ENCODE measurements at places on chromosomes 2 and 18.

DNA sequence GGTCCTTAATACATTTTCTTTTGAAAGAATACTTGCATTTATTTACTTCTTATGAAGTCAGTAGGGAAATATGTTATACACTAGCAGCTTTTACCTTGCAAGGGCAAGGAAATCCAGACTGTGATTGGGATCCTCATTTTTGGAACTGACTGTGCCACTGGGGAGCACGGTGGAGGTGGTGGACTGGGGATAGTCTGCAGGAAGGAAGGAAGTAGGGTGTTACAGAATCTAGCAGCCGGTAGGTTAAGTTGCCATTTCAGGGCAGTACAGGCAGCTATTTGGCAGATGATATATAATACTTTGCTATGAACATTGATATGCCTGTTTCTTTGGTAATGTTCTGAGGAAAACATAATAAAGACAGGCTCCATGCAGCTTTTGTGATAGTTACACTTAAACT is 238.3 kb downstream of the PHLPP1 start:
- DNase-seq, result no peak

GRCh38 chr2:25380586-25381375 is 39.1 kb upstream of the DNMT3A start:
- no peak for DNase-seq

- DNase-seq, result no peak
These were observed 502.0 kb downstream of the SLC4A3 start for GRCh38 chr2:220129391-220129790.

DNA sequence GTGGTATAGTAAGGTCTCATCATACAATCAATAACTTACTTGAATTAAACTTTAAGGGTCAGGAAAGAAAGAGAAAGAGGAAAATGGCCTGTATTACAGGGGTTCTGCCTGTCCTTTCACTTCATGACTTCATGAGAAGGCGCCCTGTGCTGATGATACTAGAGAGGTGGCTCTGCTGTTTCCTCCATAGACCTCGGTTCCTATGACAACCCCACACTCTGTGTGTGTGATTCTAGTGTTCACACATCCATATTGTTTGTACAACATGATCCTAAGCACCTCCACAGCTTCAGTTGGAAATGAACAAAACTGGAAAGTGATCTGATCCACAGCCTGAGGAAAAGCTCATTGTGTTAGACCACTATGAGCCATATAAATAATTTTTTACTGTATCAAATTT is 7.0 kb upstream of the REEP1 start:
- no peak for DNase-seq

- DNase-seq, result peak; percentile 24
These were observed at the start of gene AGAP1 for GRCh38 chr2:235493775-235494715. Gene AGAP1, plus strand, starts transcription at chr2:235494043.

- DNase-seq, result no peak
These were observed 1855.7 kb upstream of the CELF4 start for GRCh38 chr18:39421276-39421675.

DNA sequence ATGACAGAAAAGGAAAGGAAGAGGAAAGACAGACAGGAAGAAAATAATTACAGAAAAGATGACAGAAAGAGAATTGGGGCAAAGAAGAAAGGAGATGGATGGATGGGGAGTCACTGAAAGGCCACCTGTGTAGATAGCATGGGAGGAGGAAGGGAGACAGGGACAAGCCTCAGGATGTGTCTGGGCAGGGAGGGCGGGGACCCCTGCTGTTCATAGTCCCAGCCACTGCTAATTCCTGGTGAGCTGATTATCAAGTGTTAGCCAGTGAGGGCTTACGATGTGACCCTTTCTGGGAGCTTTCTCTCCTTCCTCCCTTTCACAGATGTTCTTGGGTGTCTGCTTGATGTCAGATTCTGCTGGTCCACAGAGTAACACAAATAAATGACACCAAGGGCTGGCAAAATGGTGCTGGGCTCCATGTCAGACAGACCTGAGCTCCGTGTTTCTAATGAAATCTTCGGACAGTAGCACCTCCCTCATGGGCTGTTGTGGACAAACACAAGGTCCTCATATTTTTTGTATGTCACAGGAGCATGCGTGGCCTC is 13.6 kb downstream of the FHOD3 start:
- no peak for DNase-seq

- no peak for DNase-seq
These were observed 268.0 kb downstream of the MREG start for GRCh38 chr2:215745331-215745730.

DNA sequence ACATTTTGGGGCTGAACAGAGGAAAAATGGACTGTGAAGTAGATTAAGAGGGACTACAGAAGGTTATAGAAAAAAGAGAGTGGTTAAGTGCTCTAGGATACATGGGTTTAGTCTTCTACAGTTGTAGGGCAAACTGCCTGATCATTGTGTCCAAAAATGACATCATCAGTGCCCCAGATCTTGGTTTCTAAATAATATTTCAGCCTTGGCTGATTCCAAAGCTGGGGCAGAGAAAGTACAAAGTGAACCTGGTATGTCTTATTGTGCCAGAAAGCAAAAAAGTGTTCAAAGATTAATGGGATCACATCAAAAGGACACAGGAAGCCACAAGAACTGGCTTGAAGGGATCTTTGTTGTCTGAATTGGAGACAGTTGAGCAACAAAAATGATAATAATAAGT is 97.1 kb upstream of the ZNF521 start:
- DNase-seq, result no peak

- no peak for DNase-seq
These were observed 10.9 kb downstream of the SERPINB12 start for GRCh38 chr18:63553081-63553480.

DNA sequence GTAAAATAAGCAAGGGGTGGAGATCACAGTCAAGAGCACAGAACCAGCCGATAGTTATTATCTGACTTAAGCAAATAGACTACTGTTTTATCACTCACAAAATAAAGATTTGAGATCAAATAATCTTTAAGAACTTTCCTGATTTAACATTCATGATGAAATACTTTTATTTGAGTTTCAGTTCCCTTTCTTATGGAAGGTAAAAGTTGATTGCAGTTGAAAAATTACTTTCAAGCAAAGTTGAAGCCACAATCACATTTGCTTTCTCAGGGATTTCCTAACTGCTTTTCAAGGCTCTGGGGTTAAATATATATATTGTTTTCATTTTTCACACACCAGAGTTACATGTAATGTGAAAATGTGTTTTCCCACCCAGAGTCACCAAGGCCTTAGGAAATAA is 599.5 kb downstream of the KCNJ3 start:
- no peak for DNase-seq

DNA sequence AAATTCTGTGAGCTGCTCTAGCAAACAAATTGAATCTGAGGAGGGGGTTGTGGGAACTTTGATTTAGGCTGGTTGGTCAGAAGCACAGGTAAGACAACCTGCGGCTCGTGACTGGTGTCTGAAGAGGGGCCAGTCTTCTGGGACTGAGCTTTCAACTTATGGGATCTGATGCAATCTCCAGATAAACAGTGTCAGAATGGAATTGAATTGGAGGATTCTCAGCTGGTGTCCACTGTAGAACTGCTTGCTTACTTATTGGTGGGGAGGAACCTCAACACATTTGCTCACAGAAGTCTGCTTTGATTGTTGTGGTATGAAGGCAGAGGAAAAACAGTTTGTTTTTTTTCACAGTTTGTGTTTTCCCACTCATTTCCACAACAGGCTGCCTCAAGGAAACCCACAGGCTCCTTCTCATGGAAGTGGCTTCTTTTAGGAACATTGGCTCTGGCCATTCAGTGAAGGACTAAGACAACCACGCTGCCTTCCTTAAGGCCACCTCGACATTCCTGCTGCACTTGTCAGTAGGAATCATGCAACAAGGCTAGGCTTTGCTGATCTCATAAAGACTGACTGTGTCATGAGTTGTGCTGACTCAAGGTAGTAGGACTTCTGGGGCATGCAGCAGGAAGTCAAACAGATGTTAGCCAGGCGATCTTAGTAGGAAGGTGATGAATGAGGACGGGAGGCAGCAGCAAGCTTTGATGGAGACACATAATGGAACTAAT is 104.7 kb downstream of the TSN start:
- DNase-seq, result no peak

DNA sequence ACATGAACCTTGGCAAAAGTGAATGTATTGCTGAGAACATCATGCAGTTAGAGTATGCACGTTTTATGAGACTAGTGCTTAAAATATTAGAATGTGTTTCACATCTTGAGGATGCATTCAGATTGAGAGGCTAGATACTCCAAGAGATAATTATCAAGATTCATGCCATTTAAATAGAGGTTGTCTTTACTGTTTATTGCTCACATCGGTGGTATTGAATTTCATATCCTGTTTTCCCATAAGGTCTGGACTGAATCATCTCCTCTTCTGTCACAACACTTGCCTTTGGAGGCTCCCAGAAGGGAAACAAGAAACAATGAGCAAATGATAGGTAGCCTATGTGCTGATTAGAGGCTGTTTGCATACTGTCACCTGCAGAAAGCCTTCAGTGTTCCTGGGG is 83.8 kb downstream of the CLHC1 start:
- DNase-seq, result no peak

DNA sequence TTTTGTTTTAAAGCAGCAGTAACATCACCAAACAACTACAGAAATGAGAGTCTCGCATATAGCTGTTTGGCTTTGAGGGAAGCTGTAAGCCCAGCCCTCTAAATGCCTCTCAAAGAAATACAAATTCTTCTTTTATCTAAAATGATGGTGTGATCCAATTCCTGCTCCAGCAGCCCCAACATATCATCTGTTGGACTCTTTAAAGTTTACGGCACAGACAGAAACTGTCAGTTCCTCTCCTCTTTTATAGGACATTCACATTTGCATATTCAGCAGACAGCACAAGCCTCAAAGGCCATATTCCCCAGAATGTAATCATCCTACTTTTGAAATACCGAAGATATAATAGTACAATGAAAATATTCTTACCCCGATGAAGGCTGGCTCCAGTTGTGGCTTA is 216.9 kb upstream of the REV1 start:
- DNase-seq, result no peak

GRCh38 chr2:230459216-230459615 is 43.2 kb downstream of the SP100 start:
- no peak for DNase-seq

- DNase-seq, result peak; percentile 84
These were observed 8.0 kb downstream of the TMBIM1 start for GRCh38 chr2:218284106-218284811.

DNA sequence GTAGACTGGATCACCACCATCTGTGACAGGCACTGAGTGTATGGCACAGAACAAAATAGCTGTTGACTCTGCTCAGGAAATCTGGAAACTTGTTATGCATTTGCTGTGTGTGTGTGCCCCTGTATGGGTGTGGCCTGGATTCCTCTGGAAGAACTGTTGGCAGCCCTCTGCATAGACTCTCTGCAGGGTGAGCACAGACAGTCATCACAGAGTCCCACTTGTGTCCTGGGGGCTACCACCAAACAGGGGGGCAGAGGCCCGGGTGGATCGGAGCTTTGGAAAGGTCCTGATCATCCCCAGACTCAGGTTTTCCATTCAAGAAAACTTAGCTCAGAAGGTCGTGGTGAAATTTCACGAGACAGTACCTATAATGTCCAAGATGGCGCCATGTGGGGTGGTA is 258.6 kb downstream of the SOX11 start:
- DNase-seq, result no peak

- peak; percentile 58 for DNase-seq
These were observed 61.2 kb downstream of the BOD1L2 start for GRCh38 chr18:57208047-57208446.

DNA sequence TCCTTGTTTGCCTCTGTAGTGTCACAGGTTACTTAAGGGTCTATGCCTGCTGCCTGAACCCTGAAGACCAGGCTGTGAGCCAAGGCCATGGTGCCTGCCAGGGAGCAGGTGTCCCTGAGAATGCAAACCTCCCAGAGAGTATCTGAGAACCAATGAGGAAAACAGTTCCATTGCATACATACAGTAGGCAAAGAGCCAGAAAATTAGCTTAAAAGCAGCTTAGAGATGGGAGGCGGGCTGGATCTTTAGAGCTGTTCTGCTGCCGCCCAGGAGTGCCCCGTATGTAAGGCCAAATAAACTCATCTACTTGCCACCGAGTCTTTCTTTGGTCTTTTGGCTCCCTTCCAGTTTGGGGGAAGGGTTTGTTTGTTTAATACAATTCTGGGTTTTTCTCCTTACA is 327.9 kb downstream of the CLIP4 start:
- DNase-seq, result no peak

GRCh38 chr18:74430806-74431571 is 26.1 kb downstream of the DIPK1C start:
- DNase-seq, result no peak
